ENCODE measurements at places on chromosomes 4 and X.

- no peak for DNase-seq
These were observed 48.0 kb downstream of the TSPAN5 start for GRCh38 chr4:98610431-98610830.

DNA sequence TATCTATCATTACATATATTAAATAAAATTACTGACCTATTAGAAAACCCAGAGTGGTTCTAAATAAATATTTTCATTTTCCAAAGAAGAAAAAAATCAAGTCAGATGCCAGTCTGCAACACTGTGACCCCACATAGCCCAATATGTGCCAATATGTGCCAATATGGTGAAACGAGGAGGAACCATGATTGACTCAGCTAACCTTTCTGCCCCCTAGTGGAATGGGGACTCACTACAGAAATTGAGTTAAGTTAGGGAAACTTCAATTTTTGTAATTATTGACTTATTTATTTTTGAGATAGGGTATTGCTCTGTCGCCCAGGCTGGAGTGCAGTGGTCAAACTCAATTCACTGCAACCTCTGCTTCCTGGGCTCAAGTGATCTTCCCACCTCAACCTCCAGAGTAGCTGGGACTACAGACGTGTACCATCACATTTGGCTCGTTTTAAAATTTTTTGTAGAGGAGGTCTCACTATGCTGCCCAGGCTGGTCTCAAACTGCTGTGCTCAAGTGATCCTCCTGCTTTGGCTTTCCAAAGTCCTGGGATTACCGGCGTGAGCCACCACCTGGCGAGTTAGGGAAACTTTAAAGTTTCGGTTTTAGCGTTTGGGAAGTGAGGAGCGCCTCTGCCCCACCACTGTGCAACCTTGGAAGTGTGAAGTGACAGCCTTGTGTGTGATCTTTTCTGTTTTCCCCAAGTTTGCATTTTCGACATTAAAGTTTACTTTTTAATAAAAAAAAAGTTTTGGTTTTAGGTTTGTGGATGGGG, 116.8 kb upstream of the SHISA3 start:
- no peak for DNase-seq

DNA sequence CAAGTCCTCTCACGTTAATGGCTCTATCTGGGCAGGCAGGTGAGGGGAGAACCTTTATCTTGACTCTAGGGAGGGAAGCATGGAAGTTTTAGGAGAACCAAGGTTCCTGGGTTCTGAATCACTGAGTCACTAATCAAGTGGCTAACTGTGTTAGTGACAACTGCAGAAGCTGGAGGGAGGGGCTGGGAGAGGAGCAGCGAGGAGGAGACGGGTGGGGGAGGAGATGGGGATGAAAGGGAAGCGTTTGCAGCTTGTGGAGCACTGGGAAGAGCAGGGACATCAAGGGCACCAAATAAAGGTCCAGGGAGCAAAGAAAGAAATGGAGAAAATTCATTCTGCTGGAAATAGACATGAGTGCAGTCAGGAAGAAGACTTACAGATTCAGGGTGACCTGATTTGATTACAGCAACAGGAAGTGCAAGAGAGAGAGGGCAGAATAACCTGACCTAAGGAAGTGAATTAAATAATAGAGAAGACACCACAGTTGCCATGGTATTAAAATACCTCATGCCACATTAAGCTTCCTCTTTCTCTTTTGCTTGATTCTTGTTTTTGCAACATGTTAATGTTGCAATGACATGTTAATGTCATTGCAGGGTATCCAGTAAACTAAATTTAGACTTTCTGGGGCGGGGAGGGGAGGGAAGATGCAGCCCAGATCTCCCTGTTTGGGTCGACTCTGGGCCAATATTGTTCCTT, 4.5 kb upstream of the SETD7 start:
- no peak for DNase-seq

DNA sequence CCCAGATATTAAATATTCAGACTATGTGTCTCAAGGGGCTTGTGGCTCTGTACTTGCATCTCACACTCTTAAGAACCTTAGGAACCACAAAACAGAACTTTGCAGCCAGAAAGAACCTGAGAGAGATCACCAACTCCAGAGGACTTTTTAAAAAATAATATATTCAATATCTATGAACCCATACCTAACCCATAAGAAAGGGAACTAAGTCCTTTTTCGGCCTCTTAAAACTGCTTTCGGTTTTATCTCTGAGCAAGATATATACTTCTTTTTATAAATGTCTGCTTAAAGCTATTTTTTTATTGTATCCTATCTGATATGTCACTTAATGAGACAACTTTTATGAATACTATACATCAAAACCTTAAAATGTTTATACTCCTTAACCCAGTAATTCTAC, 10.9 kb downstream of the SMARCA1 start:
- no peak for DNase-seq

GRCh38 chr4:183936047-183936446, 30.9 kb downstream of the STOX2 start:
- no peak for DNase-seq

Data from activated T-helper 1 cell treated with Interleukin-2 at 50 U/mL for 16 hours (primary cell).